ENCODE measurements at places on chromosomes 11 and 22.

DNA sequence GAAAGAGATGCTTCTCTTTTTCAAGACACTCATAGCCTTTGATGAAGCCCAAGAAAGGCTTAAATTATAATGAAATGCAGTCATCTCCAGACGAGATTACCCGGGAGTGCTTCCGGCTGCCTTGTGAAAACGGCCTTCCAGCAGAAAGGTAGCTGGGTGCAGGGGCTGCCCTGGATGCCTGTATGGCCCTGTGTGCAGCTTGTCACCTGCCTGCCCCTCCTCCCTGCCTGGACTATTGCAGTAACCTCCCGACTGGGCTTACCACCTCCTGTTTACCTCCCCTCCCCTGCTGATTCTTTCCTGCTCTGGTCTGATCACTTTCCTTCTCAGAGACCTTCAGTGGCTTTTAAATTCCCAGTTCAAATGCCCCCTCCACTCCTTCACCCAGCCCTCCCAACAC is 126.4 kb upstream of the SYT13 start:
- no peak for DNase-seq

DNA sequence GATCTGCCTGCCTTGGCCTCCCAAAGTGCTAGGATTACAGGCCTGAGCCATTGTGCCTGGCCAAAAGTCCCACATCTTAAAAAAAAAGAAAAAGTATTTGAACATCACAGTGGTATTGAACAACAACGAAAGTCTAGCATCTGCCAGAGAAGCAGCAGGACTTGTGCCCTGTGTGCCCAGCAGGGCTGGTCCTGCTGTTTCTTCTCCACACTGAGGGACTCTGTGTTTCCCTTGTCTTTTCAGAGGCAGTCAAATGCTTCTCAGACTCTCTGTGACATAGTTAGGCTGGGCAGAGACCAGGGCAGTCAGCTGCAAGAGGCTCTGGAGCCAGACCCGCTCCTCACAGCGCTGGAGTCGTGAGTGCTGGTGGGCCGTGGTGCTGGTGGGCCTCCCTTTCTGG is 56.2 kb downstream of the SBF1 start:
- DNase-seq: no peak

- peak; percentile 42 for DNase-seq
These were observed 16.2 kb downstream of the MISFA start for GRCh38 chr11:18615628-18616392.

DNA sequence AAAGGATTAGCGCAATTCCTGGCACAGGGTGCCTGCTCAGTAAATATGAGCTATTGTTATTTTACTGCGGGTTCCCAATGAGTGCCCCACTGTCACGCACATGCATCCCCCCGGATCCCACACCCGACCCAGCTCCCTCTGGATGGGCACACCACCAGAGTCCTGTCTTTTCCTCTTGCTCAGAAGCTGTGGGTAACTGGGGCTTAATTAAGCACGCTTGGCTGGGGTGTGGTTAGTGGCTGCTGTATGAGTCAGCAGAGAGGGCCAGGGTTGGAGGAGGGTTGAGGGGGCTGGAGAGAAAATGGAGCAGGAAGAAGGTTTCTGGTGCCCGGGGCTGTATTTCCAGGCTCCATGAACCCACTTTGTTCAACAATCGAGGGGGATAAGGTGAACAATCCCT is 30.3 kb upstream of the NECTIN1 start:
- DNase-seq: peak; percentile 22

GRCh38 chr11:19651653-19652052 is 61.0 kb upstream of the NAV2 start:
- peak; percentile 49 for DNase-seq

DNA sequence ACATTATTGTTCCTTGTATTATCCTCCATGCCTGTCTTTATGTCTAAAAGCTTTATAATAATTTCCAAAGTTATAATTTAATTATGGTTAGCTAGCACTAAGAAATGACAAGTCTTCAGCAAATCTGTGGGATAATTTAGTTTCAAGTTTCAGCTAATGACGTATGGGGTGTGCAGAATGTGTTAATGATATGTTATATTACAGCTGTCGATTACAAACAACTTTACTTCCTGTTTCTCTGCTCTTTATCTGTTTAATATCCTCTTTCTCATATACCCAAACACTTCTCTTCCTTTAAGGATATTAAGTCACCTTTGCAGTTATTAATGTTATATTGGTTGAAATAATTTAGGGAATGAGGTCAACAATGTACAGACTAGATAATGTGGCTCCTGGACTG is 161.8 kb downstream of the CASP12 start:
- no peak for DNase-seq

- DNase-seq: peak; percentile 30
These were observed 234.8 kb downstream of the CASP12 start for GRCh38 chr11:104663190-104664140.

DNA sequence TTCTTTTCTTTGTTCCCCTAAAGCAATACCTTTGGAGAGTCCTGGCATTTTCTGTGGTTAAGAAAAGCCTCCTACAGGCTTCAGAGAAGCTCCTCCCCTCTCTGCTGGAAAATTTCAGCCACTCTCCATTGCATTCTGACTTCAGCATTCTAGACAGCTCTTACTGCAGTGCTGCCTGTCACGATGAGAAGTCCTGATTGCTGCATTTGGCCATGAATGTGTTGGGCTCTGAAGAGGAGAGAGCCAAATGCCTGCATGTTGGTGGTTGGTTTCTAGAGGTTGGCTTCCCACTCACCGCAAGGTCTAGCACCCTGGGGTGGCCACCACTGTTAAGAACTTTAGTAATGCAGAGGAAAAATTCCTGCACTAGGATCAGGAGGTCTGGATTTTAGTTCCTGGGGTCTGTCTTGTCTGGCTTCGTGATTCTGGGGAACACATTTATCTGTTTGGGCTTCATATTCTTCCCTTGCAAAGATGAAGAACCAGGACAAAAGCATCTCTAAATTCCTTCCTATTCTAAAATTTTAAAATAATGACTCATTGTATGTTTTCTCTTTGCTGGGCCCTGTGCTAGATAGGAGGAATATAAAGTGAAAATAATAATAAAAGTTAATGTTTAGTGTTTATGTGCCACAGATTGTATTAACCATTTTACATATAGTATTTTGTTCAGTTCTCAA is 38.1 kb downstream of the COA4 start:
- no peak for DNase-seq

GRCh38 chr11:14872032-14872431 is 20.0 kb downstream of the CYP2R1 start:
- no peak for DNase-seq

DNA sequence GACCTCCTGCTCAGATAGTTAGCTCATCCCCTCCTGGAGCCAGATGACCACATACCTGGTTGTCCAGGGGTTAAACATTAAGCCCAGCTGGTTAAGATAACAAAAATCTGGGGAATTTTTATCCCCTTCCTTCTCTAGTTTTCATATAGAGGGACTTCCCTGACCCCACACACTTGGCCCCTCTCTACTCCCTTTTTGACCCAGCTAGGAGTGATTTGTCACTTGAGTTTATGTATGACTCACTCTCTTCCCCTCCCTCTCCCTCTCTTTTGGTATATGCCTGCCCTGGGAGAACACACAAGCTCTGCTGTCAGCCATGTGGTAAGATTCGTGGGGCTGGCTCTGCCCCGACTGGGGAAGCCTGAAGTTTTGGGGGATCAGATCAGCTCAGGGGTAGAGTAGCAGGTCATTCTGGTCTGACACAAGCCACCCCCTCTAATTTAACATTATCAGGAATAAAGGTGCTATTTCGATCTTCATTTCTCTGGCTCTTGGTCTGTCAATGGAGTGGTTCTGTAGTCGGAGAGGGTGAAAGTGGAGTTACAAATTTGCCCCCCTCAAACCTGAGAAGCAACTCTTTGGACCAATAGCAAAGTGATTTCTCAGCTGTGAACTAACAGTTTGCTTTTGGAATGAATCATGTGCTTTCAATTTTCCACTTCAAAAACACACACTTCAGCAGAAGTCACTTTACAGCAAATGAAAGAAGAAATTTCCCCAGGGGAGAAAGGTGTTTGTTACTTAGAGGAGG is 415.3 kb upstream of the CADM1 start:
- no peak for DNase-seq

GRCh38 chr11:71341596-71341995 is 89.2 kb upstream of the SHANK2 start:
- no peak for DNase-seq

GRCh38 chr22:21823740-21824444 is 43.6 kb downstream of the MAPK1 start:
- DNase-seq: no peak

GRCh38 chr22:23109441-23109978 is 32.3 kb downstream of the RSPH14 start:
- no peak for DNase-seq

- DNase-seq: no peak
These were observed 16.5 kb downstream of the P2RX3 start for GRCh38 chr11:57354699-57355098.

GRCh38 chr11:75233754-75234172 is 6.8 kb upstream of the TPBGL start:
- peak; percentile 43 for DNase-seq

DNA sequence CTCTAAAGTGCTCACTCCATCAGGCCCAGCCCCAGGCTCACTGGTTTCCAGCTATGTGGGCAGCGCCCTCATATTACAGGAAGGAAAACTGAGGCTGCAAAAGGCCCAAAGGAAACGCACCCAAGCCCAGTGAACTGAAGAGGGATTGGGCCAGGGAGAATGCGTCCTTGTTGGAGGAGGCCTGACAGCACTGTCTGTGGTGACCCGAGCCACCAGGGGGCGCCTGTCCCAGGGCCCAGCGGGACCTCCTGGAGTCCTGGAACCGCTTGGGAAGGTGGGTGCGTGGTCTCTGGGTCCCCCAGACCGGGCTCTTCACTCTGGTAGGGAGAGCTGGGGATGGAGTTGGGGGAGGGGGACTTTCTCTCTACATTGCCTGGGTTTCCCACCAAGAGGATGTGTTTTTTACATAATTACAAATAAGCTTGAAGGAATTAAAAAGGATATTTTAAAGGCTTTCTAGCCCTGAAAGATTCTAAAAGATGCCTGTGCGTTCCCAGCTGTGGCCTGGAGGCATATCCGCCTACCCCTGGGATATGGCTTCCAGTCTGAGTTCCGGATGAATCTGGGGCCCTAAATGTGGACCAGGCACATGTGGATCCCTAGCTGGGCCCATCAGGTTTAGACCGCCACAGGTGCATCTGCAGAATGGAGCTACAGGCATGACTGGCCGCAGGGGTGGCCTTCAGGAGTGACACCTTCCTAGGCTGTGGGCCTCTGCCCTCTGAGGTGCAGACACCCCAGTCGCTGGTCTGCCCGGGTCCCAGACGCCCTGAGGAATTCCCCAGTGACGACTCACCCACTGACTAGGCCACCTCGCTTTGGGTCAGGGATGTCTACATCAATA is 4.2 kb downstream of the SPI1 start:
- peak; percentile 54 for DNase-seq

Data from HCEC 1CT (cell line).